Amniotic stem cell (primary cell): ENCODE measurements at places on chromosomes 4 and X.

GRCh38 chr4:158020176-158020575 lies 152.6 kb downstream of the GASK1B start:
- DNase-seq: no peak

- no peak for DNase-seq
Observed at GRCh38 chrX:35841872-35842271, 43.7 kb downstream of the MAGEB16 start.

- no peak for DNase-seq
Observed at GRCh38 chrX:105695451-105695850, 126.9 kb upstream of the NRK start.

GRCh38 chrX:71604796-71605568 lies 13.3 kb downstream of the CXCR3 start:
- no peak for DNase-seq

- DNase-seq: no peak
Observed at GRCh38 chr4:10416441-10416840, 40.8 kb downstream of the ZNF518B start.

GRCh38 chr4:103498161-103499070 lies 221.4 kb downstream of the TACR3 start:
- peak; percentile 10 for DNase-seq

DNA sequence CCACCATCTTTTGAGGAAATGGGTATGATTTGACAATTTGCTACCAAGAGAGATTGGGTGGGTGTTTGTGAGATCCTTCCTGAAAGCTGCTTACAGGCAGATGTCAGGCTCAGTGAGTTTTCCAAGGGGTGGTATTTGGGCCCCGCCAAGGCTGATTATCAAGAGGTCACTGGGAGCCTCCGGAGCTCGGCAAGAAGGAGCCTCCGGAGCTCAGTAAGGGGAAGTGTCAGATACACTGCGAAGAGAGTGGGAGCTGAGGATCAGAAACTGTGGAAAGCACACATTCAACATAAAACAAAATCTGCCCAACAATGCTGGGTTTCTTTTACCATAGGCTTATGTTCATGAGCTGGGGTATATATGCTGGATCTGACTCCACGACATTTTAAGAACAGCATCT lies 714 bp downstream of the RTL3 start:
- DNase-seq: no peak

DNA sequence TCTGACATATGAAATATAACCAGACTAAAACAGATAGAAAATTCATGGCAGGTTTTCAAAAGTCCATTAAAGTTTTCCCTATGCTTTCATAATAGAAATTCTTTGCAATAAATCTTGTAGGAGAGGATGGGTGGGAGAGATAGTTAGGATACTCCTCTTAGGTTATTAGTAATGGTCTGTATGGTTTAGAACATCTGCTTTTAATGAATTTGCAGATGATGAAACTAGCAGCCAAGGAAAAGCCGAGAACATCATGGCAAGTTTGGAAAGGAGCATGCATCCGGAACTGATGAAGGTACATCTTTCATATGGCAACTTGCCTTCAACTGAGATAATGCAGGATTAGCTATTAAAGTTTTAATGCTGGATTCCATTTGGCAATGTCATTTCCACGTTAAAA lies 70.7 kb downstream of the DOCK11 start:
- no peak for DNase-seq

DNA sequence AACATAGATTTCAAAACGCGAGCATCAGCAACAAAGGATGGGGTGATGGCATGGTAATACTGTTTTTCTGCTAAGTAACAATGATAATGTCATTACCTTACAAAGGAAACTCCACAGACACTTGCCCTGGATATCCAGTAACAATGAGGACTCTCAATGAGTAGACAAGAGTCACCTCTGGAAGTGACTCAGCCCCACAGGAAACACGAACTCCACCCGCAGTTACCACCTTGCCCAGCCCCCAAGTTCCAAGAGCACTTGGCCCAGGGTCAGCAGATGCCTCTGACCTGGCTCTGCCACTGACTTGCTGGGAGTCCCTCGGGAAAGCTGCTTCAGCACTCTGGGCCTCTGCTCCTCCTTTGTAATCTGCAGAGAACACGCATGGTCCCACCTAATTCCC lies 110.3 kb upstream of the MAP3K15 start:
- no peak for DNase-seq

GRCh38 chr4:181855307-181855706 lies 387.9 kb upstream of the TENM3 start:
- DNase-seq: no peak

DNA sequence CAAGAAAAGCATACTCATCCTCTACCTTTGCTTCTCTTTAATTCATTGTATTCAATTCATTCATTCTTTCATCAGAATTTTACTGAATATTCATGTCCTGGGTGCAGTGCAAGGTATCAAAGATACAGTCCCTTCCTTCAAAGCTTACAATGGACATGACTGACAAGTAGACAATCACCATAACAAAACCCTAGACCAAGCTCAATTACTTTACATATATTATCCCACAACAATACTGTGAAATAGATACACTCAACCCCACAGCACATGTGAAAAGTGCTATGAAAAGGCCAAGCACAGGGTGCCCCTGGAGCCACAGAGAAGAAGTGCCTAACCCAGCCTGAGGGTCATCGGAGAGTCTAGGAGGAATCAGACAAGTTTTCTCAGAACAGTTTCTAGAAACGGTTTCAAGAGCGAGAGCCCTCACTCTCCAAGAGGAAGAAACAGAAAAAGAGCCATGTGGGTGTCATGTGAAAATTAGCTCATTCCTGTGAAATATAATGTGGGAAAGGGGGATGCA lies 15.3 kb downstream of the AMBN start:
- DNase-seq: no peak

DNA sequence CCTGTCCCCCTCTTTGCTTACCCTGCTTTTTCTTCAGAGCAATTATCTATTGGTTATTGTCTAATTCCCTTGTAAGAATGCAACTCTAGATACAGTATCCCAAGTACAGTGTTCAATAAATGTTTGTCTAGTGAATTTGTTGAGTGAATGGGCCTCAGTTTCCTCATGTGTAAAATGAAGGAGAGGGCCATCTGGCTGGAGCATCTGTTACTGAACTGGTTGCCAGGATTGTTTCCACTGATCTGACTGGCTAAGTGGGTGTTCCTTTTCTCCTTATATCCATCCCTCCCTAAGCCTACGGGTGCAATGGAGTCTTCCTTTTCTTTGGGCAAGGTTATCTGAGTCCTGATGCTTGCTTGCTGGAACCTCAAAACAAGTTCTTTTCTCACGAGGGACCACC lies 185.2 kb upstream of the RPS6KA3 start:
- no peak for DNase-seq

- DNase-seq: no peak
Observed at GRCh38 chr4:16814361-16814760, 84.1 kb downstream of the LDB2 start.

- no peak for DNase-seq
Observed at GRCh38 chr4:26804451-26804850, 56.2 kb upstream of the STIM2 start.

- no peak for DNase-seq
Observed at GRCh38 chr4:159766241-159766640, 663.4 kb downstream of the RAPGEF2 start.

- DNase-seq: no peak
Observed at GRCh38 chrX:123138473-123138872, 45.6 kb upstream of the GRIA3 start.

DNA sequence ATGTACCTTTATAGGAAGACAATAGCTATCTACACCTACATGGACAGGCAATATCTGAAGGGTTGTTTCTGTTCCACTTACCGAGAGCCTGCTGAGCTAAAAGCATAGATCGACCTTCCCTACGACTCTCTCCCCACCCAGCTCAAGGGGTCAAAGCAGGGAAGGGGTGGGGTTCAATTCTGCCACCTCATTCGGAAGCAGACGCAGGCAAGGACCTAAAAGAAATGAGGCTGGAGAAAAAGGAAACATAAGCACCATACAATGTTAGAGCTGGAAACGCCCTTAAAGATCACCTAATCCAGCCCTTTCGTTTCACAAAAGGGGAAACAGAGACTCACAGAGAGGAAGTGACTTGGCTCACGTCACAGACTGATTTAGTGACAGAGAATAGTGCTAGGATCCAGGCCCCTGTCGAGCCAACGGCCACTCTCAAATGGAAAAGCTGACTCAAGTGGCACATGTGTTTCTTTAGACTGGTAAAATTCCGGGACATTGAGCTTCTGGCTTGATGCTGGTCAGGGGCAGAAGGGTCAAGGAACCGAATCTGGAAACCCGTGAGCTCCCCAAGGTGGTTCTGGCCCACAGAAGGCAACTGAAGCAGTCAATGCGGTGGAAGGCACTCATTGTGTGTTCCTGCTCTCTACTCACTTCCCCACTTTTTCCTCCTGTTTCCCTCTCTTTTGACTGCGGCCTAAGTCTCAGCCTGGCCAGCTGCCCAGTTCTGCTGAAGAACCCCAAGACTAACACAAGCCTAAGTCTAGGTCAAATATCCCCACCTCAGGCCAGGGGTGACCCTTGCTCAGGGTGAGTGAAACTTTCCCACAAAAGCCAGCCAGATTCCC lies 7.5 kb downstream of the SEPTIN6 start:
- no peak for DNase-seq

GRCh38 chr4:133588306-133588705 lies 439.2 kb downstream of the PCDH10 start:
- no peak for DNase-seq

DNA sequence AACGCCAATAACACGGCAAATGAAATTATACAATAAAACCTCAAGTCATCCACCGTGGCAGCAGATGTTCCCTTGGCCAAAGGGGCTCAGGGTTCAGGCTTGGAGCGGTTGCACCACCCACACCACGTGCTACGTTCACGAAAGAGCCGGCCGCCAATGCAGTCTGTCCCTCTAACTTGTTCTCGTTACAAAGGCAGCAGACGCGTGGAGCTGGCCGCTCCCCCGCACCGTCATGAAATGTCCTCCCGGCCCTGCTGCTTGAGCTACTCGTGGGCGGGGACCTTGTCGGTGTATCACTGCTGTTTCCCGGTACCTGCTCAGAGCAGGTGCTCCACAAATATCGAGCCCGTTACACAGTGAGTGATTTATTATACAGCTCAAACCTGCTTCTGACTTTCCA lies 36.4 kb upstream of the MAN2B2 start:
- DNase-seq: no peak

GRCh38 chr4:7237873-7238272 lies 45.5 kb downstream of the SORCS2 start:
- no peak for DNase-seq

- no peak for DNase-seq
Observed at GRCh38 chrX:3715921-3716320, 2.5 kb upstream of the PRKX start.

DNA sequence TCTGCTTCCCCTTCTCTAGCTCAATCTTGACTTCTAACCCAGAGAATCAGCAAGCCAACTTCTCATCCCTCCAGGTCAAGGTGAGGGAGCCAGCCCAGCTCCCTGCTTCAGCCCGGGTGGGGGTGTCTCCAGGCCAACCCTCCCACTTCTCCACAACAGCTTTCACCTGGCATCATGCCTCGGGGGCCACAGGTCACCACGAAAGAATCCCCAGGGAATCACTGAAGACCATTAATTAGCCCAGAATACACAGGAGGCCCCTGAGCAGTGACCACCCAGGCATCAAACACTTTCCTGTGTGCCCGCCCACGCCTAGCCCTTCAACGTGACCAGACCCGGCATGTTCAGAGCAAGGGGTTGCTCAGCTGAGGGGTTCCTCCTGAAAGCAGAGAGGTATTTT lies 646.7 kb downstream of the BCOR start:
- no peak for DNase-seq

DNA sequence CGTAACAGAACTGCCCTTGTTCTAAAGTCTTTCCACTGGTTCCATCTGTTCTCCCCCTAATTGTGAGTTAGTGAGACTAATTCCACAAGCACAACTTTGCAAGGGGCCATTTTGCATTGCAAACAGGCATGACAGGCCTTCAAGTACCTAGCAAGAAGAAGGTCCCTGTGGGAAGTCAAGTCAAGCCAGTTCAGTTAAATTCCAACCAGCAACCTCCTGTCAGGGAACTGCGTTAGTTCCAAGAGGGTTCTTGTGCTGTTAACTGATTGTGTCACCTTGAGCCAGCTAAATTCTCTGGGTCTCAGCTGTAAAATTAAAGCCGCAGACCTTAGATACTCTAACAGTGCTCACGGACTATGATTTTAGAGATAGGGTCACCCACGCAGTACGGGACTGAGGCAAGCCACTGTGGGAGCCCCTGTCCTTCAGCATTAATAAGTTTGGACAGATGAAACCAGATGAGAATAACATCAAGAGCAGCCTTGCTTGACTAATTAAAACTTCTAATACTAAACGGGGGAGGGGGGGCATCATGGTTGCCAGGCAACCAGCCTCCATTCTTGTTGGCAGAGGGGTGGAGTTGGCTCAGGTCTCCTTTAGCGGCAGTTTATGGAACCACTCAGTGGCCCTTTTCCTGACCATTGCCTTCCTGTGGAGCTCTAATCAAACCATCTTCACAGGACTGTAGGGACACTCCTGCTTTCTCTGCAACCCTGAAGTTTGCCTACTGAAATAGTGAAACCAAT lies 24.1 kb upstream of the TMEM150C start:
- DNase-seq: no peak
